ENCODE measurements at places on chromosomes 1 and 21.

DNA sequence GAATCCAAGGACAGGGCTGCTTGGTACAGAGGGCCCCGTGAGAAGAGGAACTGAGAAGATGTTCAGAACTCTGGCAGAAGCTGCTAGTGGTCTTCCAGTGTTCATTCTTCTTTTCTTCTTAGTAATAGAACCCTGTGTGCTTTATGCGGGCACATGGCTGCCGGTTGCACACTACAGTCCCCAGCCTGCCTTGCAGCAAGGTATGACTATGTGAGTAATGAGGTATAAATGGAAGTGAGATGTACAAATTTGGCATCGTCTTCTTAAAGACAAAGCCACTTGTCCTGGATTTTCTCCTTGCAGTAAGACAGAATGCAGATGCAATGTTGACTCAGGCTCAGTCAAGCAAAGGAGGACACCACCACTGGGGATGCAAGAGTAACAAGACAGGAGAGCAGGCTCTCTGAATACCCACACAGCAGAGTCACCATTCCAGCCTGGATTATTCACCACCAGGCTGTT lies 15.0 kb upstream of the ATP1B1 start:
- DNase-seq = peak; percentile 55

DNA sequence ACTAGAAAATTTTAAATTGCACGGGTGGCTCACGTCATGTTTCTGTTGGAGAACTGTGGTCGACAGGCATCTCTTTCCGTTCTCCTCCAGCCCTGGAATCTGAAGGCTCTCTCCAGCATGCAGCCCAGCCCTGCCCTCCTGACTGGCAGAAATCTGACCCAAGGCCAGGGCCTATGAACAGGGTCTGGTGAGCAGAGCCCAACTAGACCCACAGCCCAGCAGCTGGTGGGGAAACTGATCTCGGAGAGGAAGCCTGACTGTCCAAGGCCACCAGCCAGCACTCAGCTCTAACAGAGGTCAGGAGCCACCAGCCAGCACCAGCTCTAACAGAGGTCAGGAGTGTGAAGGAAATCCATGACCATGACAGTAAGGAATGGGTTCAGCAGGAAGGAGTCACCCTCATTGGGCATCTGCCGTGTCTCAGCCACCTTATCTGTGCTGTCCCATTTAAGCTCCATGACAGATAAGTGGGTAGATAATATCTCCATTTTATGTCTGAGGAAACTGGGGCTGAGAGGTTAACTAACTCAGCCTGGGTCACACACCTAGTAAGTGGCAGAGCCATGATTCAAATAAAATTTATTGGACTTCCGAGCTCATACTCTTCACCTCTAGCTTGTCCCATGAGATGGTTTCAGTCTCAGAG lies 20.2 kb upstream of the PKP1 start:
- DNase-seq = no peak

- DNase-seq = peak; percentile 72
These were observed 8.2 kb upstream of the TGFBR3 start for GRCh38 chr1:91894036-91894761.

DNA sequence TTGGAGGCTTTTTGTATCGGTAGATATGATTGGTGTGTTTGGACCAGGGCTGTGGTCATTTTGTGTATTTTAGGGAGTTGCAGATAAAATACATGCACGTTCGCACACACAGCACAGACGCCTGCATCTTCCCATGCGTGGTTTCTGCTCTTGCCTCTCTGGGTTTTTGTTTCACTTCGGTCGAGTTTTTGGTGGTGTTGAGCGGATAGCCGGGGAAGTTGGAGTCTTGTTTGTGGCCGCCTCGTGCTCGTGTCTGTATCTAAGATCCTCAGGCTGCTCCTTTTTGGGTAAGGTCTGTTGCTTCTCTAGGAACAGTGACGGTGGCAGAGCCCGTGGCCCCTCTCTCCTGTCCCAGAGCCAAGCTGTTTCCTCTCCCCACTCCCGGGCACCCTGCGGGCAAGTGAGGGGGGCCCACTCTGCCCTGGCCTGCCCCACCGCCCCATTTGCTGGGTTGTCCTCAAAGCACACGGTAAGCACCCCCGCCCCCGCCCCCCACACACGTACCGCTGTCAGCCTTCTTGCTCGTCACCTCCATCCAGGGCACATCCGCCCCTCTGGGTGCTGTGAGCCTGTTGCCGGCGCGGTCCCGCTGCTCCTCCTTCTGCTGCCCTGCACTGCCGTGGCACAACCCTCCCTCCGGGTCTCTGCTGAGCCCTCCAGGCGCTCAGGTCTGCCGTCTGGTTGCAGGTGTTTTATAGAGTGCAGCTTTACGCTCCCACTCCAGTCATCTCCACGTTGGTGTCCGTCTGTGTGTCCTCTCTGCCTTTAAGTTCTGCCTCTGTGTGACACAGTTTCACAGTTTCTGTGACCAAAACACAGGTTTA lies 51.9 kb downstream of the AGPAT3 start:
- DNase-seq = no peak

- no peak for DNase-seq
These were observed 96.8 kb upstream of the BMP8A start for GRCh38 chr1:39394598-39394997.
